ENCODE measurements at places on chromosomes 2 and 18.

DNA sequence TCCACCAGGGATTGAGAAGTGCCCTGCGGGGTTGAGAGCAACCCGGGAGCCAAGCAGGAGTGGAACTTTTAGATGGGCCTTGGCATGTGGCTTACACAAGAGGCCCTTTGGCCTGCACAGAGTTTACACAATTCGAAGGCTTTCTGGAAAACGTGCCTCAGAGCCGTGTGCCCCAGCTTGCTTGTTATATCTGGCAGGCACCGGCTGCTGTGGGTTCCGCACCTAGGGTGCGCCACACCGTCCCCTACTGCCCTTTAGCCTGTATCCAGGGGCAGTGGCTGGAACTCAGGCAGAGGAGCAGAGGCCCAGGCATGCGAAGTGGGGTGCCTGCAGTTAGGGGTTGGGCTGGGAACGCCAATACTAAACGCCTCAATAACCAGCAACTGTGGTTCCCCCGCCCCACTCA lies 32.9 kb upstream of the EDAR start:
- no peak for DNase-seq

- no peak for DNase-seq
Measured at GRCh38 chr2:144426355-144426754, 93.6 kb downstream of the ZEB2 start.

- no peak for DNase-seq
Measured at GRCh38 chr18:36766836-36767235, 62.0 kb downstream of the TPGS2 start.

GRCh38 chr2:188441288-188441947 lies 149.7 kb downstream of the GULP1 start:
- DNase-seq: no peak

- DNase-seq: no peak
Measured at GRCh38 chr18:39870591-39870990, 2084.4 kb upstream of the PIK3C3 start.

DNA sequence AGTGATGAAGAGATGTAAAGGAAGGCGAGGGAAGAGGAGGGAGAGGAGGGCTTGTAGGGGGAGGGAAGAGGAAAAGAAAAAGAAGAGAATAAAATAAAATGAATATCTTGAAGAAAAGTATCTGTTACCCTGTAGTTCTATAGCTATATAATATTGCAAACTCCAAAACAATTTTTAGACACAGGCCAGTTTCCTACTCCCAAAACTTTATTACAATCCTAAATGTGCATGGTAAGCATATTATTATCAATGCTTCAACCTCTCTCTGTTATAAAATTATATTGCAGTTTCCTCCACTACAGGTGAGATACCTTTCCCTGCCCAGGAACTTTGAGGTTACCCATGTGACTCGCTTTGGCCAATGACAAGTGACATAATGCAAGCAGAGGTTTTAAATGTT lies 1351.6 kb upstream of the NRXN1 start:
- DNase-seq: no peak

- DNase-seq: no peak
Measured at GRCh38 chr2:25339791-25340180, 1.9 kb downstream of the DNMT3A start.

- no peak for DNase-seq
Measured at GRCh38 chr18:3293196-3293951, 31.4 kb downstream of the MYL12B start.

DNA sequence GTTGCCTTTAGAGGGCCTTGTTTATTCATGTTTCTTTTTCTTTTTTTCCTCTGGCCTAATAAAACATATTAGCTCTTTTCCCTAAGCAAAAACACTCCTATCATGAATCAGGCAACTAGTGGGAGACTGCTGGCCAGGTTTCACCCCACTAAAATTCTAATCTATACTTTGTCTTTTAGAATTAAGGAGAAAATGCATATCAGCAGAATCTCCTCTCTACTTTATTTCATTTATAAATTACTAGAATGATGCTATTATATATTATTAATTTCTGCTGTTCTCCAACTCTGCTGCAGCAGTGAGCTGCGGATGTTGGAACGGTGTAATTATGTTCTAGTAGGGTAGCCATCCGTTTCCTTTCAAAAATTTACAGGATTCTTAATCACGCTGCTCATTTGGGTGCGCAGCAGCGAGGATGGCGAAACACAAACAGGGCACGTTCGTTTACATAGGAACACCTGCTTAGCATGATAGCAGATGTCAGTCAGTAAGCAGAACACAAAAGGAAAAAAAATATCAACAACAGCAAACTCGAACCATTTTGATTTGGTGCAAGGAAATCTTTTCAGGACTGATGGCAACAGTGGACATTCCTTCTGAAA lies 30.5 kb downstream of the ZEB2 start:
- DNase-seq: no peak

- no peak for DNase-seq
Measured at GRCh38 chr2:24791452-24791851, 1.7 kb downstream of the PTRHD1 start.

DNA sequence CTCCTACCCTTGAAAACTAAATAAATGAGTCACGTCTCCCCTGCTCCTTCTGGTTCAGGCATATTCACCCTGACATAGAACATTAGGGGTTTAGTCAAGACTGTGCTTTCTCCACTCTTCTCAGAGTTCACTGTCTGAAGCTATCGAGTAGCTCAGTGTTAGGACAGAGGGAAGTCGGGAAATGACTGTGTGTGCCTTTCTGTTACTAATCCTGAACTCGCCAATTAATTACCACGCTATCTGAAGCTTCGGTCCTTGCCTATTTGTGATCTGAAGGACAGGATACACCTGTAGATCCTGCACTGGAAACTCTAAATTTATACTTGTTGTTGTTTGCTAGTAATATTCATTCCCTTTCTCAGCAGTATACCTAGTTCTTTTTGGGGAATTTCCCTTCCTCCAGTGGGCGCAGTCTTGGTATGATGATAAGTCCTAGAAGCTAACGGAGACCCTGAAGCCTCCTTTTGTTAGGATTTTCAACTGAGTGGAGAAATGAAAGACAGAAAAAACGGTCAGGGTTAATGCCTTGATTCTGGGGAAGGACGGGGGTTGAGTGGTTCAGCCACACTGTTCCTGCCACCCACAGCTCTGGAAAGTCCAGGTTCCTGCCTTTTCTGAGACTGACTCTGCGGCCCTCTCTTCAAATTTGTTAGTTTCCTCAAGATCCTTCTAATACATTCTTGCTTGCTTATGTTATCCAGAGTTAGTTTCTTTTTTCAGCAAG lies 218.0 kb downstream of the DLGAP1 start:
- no peak for DNase-seq
